ENCODE measurements at places on chromosomes 11 and 22.

DNA sequence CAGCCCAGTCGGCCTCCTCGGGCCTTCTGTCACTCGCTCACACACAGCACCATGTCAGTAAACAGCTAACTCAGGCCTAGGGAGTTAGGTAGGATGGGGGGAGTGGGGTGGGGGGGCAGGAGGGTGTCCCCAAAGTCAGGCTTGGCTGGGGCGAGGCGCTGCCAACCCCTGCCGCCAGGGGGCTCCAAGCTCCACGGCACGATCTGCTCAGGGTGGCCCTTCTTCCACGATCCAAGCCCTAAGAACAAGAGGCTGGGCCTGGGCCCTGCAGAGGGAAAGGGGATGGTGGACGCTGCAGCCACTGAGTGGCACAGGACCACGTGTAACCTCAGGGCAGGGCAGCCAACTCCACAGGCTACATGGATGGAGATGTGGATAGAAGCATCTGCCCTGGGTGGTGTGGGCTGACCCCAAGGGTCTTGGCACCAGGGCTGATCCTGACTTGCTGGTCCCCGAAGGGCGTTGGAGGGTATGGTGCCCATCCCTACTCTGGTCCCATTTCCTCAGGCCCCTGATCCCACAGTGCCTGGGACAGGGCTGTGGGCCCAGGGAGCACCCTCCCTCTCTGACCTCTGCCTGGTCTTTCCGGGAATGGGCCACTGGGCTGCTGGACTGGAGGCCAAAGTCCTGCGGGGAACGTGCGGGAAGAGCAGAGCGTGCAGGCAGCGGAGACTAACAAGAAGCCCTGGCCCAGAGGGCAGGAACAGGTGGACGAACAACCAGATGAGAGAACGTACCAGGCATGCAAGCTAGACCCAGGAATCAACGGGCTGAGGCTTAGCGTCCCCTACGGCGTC is 29.1 kb upstream of the TXNRD2 start:
- peak; percentile 65 for DNase-seq

DNA sequence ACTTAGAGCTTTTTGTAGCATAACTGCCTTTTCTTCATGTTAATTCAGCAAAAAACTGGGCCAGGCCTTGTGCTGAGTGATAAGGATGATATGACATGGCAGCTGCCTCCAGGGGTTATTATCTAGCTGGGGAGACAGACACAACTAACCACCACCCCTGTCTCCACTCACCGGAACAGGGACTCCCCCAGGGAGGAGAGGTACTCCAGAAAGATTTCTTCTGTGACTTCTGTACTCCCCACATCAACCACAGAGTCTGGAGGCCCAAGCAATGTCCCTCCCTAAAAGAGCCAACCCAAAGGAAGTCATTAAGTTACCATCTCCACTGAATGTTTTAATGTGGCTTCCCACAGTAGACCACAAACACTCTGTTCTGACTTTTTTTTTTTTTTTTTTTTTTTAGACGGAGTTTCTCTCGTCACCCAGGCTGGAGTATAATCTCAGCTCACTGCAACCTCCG is 14.3 kb upstream of the PMM1 start:
- no peak for DNase-seq

GRCh38 chr11:124839128-124839971 is 25.9 kb upstream of the ROBO3 start:
- DNase-seq: no peak

DNA sequence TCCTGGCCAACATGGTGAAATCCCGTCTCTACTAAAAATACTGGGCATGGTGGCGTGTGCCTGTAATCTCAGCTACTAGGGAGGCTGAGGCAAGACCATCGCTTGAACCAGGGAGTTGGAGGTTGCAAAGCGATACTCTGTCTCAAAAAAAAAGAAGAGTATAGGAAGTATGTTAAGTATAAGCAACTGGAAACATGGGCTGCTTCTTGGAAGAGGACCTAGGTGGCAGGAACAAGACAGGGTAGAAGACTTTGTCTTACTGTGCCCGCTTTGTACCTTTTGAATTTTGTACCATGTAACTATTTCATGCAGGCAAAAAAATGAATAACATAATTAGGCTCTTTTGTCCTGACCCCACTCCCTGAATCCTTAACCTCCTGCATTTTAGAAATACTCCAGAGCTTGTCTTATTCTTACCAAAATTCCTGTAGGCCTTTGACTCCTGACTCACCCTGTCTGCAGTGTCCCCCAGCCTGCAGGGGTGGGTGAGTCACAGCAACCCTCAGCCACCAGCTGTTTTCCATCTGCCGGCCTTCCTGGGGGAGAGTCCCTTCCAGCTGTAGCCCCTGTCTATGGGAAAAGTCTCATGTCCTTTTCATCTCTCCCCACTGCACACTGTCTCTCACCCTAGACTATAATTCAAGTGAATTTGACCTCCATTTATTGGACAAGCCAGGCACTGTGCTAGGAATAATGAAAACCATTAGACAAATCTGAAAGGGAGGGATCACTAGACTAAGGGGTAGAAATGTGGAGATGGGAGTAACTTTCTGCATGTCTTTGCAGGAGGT is 41.8 kb downstream of the TXN2 start:
- DNase-seq: peak; percentile 87

DNA sequence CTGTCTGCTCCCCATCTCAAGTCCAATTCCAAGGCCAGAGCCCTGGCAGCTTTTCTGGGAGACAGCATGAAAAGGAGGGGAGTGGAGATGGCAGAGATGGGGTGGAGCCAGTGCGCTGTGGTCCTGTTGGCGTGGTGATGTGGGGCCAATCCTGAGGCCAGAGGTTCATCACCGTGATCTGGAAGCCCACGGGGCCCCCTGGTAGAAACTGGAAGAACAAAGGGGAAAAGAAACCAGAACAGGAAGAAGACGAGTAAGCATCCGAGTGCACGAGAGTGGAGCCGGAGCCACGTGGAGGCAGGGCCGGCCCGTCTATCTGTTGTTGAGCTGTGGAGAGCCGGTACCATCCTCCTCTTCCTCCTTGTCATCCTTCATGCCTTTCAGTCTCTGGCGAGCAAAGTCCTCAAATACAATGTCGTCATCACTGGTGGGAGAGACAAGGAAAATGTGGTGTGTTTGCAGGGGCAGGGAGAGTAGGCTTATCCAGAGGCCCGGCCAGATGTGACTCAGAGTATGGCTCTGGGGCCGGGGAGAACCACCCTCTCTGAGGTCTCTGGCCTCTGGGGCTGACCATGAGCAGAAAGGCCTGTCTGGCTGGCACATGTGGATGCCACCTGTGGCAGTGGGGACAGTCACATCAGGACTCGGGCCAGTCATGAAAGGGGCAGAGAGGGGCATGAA is 25.4 kb downstream of the TPBGL start:
- no peak for DNase-seq

- DNase-seq: no peak
Observed at GRCh38 chr11:16606784-16607674, 131.4 kb upstream of the C11orf58 start.

DNA sequence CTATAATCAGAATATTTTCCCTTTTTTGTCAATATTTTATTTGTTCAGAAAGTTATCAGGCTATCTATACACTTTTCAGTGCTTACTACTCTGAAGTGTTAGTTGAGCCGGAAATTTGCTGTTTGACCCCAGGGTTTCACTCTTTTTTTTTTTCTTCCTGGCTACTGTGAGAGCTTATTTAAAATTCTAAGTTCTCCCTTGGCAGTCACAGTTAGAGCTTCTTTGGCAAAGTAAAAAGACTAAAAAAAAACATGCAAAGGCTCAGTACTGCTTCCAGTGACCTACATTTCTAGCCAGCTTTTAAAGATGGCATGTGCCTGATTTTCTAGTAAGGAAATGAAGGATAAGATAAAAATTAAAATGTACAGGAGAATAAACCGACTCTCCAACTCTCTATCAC is 48.4 kb downstream of the ELP4 start:
- DNase-seq: no peak

DNA sequence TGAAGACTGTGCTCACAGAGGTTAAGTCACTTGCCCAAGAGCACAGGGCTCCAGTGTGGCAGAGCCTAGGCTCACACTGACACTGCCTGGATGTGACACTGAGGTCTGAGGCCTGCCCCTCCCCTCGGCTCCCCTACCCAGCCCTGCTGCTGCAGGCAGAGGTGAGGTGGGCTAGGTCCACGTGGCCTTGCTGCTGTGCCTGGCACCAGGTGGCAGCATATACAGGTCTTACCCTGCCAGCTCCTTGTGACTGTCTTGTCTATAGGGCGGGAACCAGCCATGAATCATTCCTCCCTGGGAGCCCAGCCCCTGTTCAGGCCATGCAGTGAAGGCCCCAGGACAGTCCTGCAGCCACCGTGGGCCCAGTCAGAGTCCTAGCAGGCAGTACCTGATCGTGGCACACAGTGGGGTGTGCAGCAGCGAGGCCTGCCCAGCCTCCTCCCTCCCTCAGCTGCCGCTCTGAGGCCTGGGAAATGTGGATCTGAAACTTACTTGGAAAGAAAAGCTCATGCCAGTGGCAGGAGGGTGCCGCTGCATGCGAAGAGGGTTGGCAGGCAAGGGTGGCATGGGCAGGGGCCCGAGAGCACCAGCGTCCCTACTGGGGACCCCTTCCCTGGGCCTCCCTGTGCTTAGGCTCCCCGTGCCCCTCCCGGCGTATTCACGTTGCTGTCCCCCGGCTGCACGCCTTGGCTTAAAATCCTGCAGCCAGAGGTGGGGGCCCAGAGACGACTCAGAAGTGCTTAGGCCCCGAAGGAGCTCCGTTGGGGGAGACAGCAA is 1.2 kb upstream of the CERK start:
- no peak for DNase-seq

GRCh38 chr22:30694640-30695350 is at the start of gene OSBP2:
Gene OSBP2, plus strand, starts transcription at chr22:30694874. Its CDS starts 36 bp downstream, at chr22:30694910.
- DNase-seq: no peak

- DNase-seq: no peak
Observed at GRCh38 chr22:28015046-28015425, 96.0 kb upstream of the PITPNB start.

- no peak for DNase-seq
Observed at GRCh38 chr11:130068546-130068985, 1.1 kb upstream of the APLP2 start.

GRCh38 chr11:126328938-126329643 is 25.2 kb downstream of the DCPS start:
- no peak for DNase-seq

- no peak for DNase-seq
Observed at GRCh38 chr22:23692598-23693291, 1.9 kb downstream of the RGL4 start.

DNA sequence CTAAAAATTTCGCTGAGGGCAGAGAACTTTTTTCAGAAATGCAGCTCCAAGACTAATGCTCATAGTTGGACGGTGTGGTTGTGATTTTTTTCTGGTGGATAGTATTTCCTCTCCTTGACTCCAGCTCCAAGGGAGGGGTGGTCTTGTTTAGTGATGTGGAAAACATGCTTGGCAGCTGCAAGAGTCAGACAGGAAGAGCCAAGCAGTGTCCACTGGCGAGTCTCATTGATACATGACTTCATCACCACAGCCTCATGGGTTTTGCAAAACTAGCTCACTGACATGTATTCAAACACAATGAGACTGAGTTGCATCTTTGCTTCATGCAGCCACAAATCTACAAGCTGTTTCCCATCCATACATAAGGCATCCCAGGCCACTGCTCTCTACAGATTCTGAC is 7.3 kb upstream of the KCNJ1 start:
- DNase-seq: no peak

DNA sequence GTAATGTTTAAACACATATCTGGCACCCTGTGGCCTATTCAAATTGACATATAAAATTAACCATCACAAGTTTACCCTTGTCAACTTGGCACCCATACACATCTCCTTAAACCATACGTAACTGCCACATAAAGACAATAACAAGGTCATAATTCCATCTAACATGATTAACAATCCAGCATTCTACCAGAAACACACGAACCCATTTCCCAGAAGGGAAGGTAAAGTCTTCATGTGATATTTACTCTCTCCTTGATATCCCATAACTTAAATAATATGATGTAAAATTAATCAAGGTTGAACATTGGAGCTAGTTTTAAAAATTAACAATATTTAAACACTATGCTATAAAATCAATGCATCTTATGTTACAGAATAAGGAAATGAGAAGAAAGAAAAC is 55.2 kb upstream of the CEP295 start:
- DNase-seq: no peak

DNA sequence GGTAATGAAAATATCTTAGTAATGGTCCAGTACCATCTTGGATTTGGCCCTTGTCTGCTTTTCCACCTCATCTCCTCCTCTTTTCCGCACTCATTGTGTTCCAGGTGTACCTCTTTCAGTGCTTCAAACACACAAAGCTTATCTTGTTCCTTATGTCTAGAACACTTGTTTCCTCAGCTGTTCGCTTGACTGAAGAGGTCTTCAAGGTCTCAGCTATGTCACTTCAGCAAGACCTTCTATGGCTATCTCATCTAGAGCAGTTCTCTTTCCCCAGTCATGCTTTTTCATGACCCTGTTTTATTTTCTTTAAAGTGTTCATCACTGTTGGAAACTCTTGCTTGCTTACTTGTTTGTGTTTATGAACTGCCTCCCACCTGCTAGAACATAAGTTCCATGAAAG is 47.4 kb downstream of the UVRAG start:
- no peak for DNase-seq

DNA sequence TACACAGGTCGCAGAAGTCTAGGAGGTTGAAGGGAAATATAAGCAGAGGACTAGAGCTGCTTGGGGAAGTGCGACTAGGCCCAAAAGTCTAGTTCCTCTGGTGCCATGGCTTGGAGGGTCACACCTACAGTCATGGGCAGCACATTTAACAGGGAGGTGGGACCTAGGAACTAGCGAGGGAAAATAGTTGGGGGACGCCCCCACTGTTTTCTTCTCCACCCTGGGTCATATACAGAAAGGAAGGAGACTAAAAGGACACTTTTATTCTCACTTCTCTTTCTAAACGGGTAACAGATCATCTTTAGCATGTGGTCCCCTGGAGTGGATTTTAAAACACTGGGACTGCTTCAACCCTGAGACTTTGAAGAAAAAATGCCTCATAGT is 16.6 kb downstream of the APIP start:
- DNase-seq: no peak

GRCh38 chr11:45933131-45933831 is 10.8 kb downstream of the LARGE2 start:
- no peak for DNase-seq

- no peak for DNase-seq
Observed at GRCh38 chr11:96967616-96968015, 577.8 kb downstream of the JRKL start.

DNA sequence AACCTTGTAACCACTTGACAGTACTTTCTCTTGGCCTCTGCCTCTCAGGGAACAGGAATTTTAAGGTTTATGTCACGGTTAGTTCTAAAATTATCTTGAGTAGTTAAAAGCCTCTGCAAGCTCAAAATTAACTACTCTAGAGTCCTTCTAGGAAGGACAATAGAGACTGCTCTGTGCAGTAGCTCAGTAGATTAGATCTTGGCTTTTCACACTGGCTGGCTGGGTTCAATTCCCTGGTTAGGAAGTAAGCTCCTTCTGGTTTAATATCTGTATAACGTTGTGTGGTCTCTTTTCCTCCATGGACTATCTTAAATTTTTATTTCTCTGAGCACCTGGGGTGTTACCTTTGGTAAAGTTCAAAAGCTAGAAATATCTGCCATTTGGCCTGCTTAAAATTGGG is 109.2 kb downstream of the AASDHPPT start:
- no peak for DNase-seq

- no peak for DNase-seq
Observed at GRCh38 chr11:115222218-115222862, 281.9 kb downstream of the CADM1 start.
